Activated CD4-positive, alpha-beta memory T cell treated with anti-CD3 and anti-CD28 coated beads for 36 hours (primary cell): ENCODE measurements at places on chromosomes 4 and X. TPM values are rescaled to one million over a fixed set of nuclear protein-coding genes. Genes with fewer than 3 reads are reported as not detected.

MCF2 gene
- 0.10 TPM for total RNA-seq

TDO2 gene
- total RNA-seq: not detected

CT45A7 gene
- total RNA-seq: not detected

ODAPH gene
- total RNA-seq: not detected

PCSK1N gene
- 2.7 TPM for total RNA-seq

PF4V1 gene
- not detected for total RNA-seq

GYPE gene
- total RNA-seq: 0.44 TPM

GPC4 gene
- not detected for total RNA-seq

GLRA2 gene
- total RNA-seq: not detected

ARR3 gene
- not detected for total RNA-seq

CENPVL3 gene
- total RNA-seq: 0.19 TPM

CFP gene
- 3.4 TPM for total RNA-seq

TMPRSS11D gene
- not detected for total RNA-seq

GPR143 gene
- total RNA-seq: not detected

POF1B gene
- 0.21 TPM for total RNA-seq

CEP135 gene
- total RNA-seq: 15.5 TPM

TEX28 gene
- not detected for total RNA-seq

CTPS2 gene
- total RNA-seq: 6.3 TPM

BEND2 gene
- not detected for total RNA-seq

CFI gene
- total RNA-seq: not detected

SYNPO2 gene
- total RNA-seq: 0.12 TPM

PLCXD1 gene
- 42.2 TPM for total RNA-seq

PPM1K gene
- total RNA-seq: 65.5 TPM

SULT1B1 gene
- total RNA-seq: 0.68 TPM

RRAGB gene
- total RNA-seq: 4.9 TPM

DUSP9 gene
- 0.26 TPM for total RNA-seq

NKX6-1 gene
- total RNA-seq: not detected

CCSER1 gene
- total RNA-seq: 0.19 TPM

NHS gene
- 5.0 TPM for total RNA-seq

MSX1 gene
- 0.12 TPM for total RNA-seq

HNRNPDL gene
- total RNA-seq: 264 TPM

PSAPL1 gene
- total RNA-seq: not detected

TCEANC gene
- 1.9 TPM for total RNA-seq

SPANXC gene
- not detected for total RNA-seq

NLGN4X gene
- not detected for total RNA-seq

ZAR1 gene
- total RNA-seq: not detected

TMEM185A gene
- total RNA-seq: 10.5 TPM

DCHS2 gene
- not detected for total RNA-seq
